8988T (cell line): ENCODE measurements at places on chromosomes 3 and 15.

GRCh38 chr3:9035473-9035872 is 72.2 kb upstream of the RAD18 start:
- DNase-seq: no peak

DNA sequence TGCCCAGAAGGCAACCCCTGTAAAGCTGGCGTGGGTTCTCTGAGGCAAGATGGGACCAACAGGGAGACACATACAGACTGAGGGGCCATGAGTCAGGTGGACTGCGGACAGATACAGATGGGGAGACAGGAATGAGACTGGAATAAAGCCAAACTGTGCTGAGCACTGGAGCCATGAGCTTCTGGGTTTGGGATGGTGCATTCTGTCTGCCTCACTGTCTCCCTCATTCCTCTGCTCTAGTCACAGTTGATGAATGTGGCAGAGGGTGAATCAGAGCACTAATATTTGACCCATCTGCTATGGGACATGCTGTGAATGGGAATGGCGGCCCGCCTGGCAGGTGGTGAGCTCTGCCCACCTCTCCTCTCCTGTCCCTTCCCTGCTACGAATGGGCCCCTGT is 262.9 kb downstream of the EPHB1 start:
- DNase-seq: no peak

GRCh38 chr3:134222835-134223234 is 27.8 kb downstream of the RYK start:
- DNase-seq: no peak

DNA sequence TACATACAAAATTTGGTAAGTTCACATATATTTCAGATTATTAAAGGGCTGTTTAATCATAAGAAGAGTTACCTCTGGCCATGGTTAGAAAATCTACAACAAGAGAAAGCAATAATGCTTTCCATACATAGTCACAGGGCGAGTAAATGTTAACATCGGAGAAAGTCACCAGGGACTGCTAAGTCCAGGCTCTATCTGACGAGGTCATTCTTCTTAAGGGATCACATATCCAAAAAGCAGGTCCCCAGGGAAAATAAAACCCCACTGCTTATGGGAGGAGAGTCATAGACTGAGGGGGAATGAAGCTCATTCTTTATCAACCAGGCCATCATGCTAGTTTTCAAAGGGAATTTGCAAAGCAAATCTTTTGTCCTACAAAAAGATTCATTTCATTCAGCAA is 3.1 kb downstream of the PCYT1A start:
- no peak for DNase-seq

GRCh38 chr15:90336705-90337141 is 15.4 kb upstream of the ZNF774 start:
- DNase-seq: no peak

DNA sequence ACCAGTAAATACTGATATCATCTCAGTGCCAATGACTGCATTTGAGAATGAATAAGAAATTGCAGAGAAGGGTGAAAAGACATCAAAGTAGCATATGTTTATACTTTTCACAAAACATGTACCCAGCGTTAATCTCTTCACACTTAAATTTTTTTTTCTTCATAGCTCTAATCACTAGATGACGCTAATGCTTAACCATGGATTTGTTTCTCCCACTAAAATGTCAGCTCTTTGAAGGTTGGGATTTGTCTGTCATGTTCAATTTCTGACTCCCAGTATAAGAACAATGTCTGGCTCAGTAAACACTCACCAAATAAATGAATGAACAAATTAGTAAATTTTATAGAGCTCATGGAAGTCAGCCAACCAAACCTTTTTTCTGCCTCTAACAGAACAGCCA is 78.3 kb upstream of the LMCD1 start:
- no peak for DNase-seq

DNA sequence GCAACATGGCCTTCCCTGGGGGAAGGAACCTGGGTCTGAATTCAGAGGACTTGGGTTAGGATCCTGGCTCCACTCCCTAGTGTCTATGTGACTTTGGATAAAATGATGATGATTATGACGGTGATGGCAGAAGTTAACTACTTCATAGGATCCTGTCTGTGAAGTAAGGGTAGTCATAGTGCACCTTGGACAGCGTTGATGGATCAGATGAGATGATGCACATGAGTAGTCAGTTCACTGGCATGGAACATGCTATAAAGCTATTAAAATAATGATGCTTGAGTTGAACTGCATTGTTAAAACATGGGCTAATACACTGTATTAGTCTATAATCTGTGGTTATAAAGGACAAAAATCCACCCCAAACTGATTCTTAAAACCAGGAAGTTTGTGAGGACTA is 62.0 kb downstream of the EEFSEC start:
- DNase-seq: no peak
